ENCODE measurements at places on chromosomes 12 and 14. TPM values are rescaled to one million over a fixed set of nuclear protein-coding genes. Genes with fewer than 3 reads are reported as not detected.

- DNase-seq, result no peak
These were observed 88.4 kb downstream of the SLC2A13 start for GRCh38 chr12:40017488-40017887.

DNA sequence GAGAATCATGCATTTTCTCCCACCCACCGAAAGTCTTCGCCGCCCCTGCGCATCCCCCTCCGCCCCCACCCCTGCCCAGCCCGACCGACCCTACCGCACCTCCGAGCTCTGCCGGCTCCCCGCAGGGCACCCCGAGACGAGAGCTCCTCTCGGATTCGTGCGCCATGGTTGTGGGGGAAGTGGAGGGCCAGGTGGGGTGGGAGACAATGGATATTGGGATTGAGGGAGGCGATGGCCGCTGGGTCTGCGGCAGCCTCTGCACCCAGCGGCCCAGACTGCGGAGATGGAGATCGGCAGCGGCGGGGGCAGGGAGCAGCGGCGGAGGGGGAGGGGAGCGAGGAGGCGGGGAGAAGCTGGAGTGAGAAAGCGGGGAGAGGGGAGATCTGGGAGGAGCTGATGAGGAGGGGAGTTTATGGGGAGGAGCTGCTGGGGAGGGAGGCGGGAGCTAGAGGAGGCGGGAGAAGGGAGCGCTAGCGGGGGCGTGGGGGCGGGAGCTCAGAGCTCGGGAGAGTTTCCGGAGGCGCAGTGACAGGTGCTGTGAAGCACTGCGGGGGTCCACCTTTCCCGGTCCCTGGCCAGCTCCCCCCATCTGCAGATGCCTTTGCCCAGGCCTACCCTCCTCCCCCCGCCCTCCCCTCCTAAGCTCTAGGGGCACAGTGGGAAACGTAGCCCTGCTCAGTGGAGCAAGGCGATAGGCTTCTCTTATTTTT, at the start of gene SALL2:
SALL2 (minus strand) TSS at position 385 of the 710 bp plus-strand sequence; CDS start at position 166, 219 bp downstream.
- peak; percentile 77 for DNase-seq

PIWIL1 gene
- total RNA-seq, result not detected

ZDHHC22 gene
- total RNA-seq, result not detected

DNA sequence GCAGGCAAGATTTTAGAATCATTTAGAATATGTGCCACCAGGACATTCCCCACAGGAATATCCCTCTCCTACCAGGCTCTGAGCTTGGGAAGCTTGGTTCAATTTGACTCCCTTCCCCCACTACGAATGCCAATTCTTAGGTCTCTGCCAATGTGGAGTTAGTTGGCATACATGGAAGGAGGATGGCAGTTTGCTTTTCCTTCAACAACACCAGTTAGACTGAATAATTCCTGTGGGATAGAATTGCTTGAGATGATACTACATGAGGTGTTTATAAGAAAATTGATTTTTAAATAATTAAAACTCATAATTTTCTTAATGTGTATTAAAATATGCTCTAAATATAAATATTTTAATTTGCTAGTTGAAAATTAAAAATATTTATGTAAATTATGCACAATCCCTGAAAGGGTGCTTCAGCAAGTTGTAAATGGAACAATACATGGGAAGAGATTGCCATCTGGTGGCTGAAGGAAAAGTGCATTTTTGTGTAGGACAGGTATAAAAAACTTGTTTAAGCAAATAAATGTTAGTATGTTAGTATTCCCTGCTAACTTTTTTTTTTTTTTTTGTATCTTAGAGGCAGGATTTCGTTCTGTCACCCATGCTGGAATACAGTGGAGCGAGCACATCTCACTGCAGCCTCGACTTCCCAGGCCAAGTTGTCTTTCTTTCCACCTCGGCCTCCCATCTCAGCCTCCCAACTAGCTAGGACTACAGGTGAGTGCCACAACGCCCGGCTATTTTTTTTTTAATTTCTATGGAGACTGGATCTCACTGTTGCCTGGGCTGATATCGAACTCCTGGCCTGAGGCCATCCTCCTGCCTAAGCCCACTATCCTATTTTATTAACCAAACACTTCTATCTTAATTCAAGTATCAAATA, 25.8 kb upstream of the STRAP start:
- DNase-seq, result peak; percentile 37

DNA sequence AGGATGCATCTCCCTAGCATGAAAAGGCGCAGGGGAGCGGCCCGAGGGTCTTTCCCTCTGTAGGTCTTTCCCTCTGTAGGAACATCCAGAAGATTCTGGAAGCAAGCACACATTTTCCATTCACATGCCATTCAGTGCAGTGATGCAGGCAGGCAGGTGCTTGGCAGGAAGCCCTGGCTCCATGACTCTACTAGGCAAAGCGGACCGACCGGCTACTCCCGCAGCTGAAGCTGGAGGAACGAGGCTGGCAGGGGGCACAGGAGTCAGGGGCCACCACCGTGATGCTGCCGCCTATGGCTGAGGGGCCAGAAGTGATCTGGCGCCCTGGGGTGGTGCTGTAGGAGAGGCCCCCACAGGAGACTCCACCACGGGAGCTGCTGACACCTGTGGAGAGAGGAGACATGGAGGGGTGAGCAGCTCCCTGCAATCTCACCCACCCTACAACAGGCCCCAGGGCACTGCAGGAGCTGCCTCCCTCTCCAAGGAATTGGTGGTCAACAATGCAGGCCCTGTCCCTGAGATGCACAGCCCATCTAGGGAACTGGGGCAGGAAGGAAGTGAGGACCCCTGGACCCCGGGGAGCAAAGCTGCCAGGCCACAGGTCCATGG, 6.5 kb downstream of the KRT85 start:
- DNase-seq, result no peak

RPL36AL gene
- total RNA-seq, result 107 TPM

GRCh38 chr12:3727877-3728632, 24.9 kb downstream of the CRACR2A start:
- DNase-seq, result no peak

DNA sequence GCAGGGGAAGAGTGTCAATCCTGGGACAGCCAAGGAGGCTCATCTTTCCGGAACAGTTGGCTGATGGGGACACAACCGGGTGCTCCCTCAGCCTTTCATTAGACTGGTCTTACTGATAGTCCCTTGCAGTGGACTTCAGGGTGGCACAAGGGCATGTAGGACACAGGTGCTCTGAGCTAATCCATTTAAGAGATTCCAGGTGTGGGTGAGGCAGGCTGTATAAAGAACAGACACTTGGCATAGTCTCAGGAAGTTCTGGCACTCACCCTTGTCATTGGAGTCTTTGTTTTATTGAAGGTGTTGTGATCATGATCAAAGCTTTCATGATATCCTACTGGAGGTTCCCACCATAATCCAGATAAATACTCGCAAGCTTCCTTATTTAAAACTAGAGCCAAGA, 341.6 kb downstream of the EMP1 start:
- no peak for DNase-seq
